ENCODE measurements at places on chromosomes 13 and 19.

- DNase-seq, result no peak
These were observed 1893.0 kb upstream of the PCDH20 start for GRCh38 chr13:63308549-63309165.

- peak; percentile 97 for DNase-seq
These were observed 26.3 kb downstream of the TSSK6 start for GRCh38 chr19:19488875-19489690.

DNA sequence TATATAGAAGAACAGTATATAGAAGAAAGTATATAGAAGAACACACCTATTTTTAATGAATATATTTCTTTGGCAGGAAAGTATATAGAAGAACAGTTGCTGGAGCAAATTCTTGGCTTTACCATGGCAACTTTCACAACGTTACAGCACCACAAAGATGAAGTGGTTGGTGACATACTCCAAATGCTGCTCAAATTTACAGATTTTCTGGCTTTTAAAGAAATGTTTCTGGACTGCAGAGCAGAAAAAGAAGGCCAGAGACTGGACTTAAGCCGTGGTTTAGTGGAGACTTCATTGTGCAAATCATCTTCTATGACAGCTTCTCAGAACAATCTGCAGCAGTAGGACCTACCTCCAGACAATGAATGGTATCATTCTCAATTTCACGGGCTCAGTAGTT is 24.3 kb upstream of the RFXAP start:
- DNase-seq, result no peak

DNA sequence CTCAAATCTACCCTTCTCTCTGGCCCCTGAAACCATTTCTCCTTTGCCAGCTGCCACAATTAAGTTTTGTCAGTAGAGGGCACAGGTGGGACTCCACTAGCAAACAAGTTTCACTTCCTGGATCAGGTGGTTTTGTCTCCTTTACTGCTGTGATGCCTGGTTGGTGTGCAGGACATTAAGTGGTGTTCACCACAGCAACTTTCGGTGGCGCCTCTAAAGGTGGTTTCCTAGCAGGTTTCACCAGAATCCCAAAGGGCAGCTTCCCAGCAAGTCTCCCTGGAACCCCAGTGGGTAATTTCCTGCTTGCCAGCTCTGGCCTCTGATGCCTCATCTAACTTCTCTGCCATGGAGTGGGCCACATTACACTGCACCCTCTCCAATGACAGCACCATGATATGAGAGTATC is 16.6 kb downstream of the MED4 start:
- peak; percentile 8 for DNase-seq

DNA sequence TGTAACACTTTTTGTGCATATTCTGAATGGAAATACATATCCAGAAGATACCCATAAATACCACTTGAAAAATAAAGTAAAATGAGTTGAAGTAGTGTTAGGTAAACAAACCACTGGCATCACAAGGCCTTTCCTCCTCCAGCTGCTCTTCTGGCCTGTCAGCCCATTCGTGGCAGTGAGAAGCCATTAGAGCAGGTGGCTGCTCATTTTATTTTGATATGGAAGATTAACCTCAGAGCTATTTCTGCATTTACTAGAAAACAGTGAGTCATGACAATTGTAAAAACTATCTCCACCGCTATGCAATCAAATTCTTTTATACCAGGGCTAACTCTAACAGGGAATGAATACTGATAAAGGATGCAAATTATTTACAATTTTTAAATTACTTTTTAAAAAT is 2898.1 kb downstream of the PCDH9 start:
- no peak for DNase-seq

- DNase-seq, result no peak
These were observed 20.8 kb upstream of the SPACA7 start for GRCh38 chr13:112355274-112355838.

DNA sequence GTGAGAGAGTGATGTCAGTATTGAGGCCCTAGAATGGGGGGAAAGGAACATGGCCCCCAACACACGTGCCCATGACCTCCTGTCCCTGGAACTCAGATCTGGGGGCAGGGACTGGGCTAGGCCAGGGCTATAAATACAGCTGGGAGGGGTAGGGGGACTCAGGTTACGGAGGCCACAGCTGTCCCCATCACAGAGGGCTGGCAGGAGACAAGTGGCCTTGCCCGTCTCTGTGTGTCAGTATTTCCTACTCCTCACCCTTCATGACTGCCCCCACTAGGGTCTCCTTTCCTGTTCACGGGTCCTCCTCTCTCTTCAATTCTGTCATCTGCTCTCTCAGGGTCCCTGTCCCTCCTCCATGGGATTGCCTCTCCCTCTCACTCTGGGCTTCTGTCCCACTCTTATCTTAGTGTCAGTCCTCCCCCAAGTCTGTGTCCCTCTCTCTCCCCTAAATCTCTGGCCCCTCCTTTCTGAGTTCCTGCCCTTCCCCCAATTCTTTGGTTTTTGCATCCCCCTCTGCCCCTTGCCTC is 687 bp upstream of the HRC start:
- DNase-seq, result no peak
